ENCODE measurements at places on chromosomes 4 and X.

- no peak for DNase-seq
Observed at GRCh38 chrX:26586570-26586969, 370.6 kb downstream of the MAGEB5 start.

DNA sequence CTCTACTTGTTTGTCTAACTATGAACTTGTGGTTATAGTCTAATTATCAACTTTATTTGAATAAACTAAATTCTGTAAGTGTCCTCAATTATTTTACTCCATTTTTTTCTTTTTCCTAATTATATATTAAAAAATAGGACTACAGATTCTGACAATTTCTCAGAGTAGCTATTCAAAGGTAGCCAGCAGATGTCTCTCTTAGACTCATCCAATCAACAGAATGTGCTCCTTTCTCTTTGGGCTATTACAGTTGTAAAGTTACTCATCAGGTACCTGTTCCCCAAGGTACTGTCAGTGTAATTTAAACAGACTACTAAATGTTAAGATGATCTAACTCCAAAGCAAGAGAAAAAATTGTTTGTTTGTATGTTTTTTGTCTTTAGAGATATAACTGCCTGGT, 248.6 kb downstream of the PCDH18 start:
- DNase-seq = no peak

GRCh38 chrX:131958724-131959123, 64.4 kb upstream of the STK26 start:
- DNase-seq = no peak

GRCh38 chr4:7716010-7716721, 223.5 kb downstream of the AFAP1 start:
- DNase-seq = no peak

DNA sequence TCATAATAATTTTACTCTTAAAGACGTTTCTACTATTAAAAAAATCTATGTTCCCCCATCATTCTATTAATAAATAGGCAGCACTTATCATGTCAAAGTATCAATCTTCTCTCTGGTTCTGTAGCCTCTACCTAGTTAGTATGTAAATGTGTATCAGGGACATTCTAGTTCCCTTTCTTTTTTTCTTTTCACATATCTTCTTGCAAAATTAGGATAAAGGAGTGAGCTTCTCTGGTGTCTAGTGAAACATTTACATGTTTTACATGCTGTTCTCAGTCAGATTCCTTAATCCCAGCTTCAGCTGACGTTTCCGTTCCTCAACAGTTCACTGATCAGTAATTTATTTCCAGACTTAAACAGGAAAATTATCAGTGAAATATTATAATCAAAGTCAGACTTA, 11.8 kb downstream of the PCDH10 start:
- DNase-seq = no peak

Data from LNCaP clone FGC (cell line).